ENCODE measurements at places on chromosomes 2 and 18.

GRCh38 chr18:7064346-7064745 is 53.3 kb downstream of the LAMA1 start:
- no peak for DNase-seq

DNA sequence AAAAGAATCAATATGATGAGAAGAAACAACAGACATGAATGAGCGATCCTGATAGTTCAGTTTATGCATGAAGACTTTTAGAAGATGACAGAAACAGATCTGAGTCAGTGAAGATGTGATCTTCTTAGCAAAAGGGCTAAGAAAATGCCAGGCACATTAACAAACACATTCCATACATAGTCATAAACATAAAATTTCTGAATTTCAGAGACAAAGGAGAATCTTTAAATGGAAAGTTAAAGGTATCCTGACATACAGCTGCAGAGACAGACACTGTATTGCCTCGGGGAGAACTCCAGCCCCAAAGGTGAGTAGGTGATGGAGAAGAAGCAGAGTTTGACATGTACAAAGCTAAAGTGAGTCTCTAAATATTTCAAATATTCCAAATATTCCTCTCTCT is 40.6 kb upstream of the FN1 start:
- no peak for DNase-seq

GRCh38 chr2:45851111-45851510 is 199.6 kb downstream of the PRKCE start:
- DNase-seq = no peak

DNA sequence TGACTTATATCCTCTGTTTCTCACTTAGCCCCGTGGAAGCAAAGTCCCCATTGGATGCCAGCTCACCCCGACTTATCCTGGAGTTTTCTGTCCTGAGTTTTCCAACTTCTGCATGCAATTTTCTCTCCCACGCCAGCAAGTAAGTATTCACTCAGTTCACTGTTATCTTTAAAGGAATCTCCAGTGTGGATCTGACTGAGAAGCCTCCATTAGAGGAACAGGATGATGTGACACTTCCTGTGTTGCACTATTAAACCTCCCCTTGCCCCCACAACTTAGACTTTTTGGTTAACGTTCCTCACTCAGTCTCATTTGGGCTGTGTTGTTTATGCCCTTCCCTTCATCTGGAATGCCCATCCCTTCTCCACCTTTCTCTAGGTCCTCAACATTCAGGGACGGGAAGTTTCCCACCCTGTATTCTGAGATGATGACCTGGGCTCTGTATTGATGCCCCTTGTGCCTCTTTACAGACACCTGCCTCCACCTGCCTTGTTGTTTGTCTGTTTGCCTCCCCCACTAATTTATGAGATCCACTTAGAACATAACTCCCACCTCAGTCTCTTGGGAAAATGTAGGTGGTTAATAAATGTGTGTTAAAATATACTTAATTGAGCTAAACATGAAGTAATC is 536.1 kb upstream of the RAB6C start:
- DNase-seq = no peak

DNA sequence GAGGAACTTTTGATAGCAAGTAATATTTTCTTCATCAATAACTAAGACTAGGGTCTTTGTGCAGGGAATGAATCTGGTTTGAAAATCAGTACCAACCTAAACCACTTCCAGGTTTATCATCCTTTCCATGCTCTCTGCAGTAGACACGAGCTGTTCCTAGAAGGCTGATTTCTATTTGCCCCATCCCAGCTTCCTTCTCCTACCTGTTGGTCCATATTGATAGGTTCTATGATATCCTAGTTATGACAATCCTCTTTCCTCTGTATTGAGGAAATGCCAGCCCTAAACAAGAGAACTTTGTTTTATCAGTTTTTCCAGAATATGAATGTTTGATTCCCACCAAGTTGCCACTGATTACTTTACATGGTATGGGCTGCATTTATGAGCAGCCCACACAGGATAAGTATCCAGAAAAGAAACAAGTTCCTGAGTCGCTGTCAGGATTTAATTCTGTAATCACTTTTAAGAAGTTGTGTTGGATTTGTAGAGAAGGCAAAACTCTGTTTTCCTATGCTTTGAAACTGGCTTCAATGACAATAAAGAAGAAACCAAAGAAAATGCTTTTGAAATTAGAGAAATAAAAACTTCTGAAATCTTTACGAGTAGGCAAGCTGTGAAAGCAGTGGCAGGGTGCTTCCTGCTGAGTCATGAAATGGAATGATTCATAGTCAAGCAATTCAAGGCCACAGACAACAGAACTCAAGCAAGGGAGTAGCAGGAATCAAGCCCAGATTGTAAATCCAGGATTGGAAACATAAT is 37.3 kb upstream of the TANK start:
- DNase-seq = no peak

Measured in right renal cortex interstitium (tissue), 3 donors.